ENCODE measurements at places on chromosomes 16 and 17.

- no peak for DNase-seq
These were observed 16.6 kb upstream of the TBX2 start for GRCh38 chr17:61382796-61383688.

- no peak for DNase-seq
These were observed 68.2 kb downstream of the CDK12 start for GRCh38 chr17:39529455-39529854.

DNA sequence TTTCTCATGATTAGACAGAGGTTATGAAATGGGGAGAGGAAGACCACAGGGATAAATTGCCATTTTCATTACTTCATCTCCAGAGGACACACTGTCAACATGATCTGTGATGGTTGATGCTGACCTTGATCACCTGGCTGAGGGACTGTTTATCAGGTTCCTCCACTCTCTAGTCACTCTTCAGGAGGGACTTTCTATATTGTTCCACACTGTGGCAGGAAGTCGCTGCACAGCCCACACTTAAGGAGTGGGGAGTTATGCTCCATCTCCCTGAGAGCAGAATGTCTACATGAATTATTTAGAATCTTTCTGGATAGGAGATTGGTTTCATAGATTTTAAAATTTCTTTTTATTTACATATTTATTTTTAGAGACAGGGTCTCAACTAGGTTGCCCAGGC is 46.7 kb downstream of the CYB5B start:
- DNase-seq, result no peak

GRCh38 chr17:31136319-31136718 is 41.5 kb downstream of the NF1 start:
- DNase-seq, result no peak

- DNase-seq, result no peak
These were observed 341.7 kb downstream of the C16orf95 start for GRCh38 chr16:86975445-86975844.

GRCh38 chr16:27234171-27234570 is 30.8 kb downstream of the KDM8 start:
- no peak for DNase-seq

DNA sequence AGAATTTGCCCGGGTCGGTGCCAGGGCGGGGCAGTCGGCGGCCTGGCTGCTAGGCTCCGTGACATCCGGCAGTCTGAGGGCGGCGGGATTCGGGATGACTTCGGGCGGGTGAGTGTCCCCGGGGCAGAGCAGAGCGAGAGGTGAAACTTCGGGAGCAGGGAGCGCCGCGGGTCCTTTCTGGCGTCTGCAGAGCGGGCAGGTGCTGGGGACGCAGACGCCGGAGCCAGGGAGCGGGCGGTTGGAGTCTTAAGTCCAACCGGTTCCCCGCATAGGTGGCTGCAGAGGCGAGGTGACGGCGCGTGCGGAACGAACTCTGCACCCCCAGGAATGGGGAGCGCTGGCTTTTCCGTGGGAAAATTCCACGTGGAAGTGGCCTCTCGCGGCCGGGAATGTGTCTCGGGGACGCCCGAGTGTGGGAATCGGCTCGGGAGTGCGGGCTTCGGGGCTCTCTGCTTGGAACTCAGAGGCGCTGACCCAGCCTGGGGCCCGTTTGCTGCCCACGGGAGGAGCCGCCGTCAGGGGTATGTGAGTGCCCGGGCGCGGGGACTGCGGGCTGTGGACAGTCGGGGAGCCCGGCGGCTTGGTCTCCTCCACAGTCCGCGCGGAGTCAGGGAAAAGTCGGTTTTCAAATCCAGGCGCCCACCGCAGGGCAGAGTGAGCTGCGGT is at the start of gene B4GALNT2:
B4GALNT2 (plus strand) TSS at position 71 of the 666 bp plus-strand sequence; CDS start at position 95, 24 bp downstream.
- peak; percentile 14 for DNase-seq

DNA sequence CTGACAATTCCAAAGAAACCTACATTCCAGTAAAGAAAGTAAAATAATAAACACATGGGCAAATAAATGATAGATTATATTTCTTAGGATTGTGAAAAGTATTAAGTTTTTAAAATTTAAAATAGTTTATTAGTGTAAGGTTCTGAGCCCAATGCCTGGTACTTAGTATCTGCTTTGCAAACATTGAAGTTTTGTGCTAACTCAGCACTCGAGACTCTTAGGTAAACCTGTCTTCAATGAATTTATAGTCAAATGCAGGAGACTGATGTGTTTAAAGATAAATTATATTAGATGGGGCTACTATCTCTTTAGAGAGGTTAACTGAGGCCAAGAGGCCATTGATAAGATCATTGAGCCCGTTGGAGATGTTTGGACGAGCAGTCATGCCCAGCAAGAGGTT is 138.3 kb upstream of the SALL1 start:
- DNase-seq, result no peak

GRCh38 chr16:82454152-82454551 is 172.6 kb upstream of the CDH13 start:
- no peak for DNase-seq

GRCh38 chr17:45098869-45099616 is 33.3 kb downstream of the PLCD3 start:
- DNase-seq, result peak; percentile 85

GRCh38 chr17:68298601-68299000 is 7.3 kb downstream of the ARSG start:
- DNase-seq, result peak; percentile 7

DNA sequence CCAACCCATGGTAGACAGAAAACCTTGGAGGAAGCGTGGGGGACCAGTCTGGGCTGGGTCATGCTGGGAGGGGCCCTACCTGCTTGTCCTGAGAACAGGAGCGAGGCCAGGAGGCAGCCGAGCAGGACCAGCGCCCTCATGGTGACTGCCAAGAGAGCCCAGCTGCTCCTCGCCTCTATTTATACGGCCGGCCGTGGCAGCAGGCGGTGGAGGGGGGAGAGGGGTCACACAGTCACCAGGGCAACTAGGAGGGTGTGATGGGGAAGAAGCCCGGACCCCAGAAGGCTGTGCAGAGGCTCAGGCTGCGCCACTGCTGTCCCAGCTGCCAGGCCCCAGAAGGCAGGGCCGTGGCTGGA is at the start of gene SRL:
SRL (minus strand) TSS at position 153 of the 356 bp plus-strand sequence; CDS start at position 140, 13 bp downstream.
- no peak for DNase-seq

- DNase-seq, result no peak
These were observed at the start of gene ARHGAP44 for GRCh38 chr17:12789481-12790248. Gene ARHGAP44, plus strand, starts transcription at chr17:12789498. Its CDS starts 341 bp downstream, at chr17:12789839.

DNA sequence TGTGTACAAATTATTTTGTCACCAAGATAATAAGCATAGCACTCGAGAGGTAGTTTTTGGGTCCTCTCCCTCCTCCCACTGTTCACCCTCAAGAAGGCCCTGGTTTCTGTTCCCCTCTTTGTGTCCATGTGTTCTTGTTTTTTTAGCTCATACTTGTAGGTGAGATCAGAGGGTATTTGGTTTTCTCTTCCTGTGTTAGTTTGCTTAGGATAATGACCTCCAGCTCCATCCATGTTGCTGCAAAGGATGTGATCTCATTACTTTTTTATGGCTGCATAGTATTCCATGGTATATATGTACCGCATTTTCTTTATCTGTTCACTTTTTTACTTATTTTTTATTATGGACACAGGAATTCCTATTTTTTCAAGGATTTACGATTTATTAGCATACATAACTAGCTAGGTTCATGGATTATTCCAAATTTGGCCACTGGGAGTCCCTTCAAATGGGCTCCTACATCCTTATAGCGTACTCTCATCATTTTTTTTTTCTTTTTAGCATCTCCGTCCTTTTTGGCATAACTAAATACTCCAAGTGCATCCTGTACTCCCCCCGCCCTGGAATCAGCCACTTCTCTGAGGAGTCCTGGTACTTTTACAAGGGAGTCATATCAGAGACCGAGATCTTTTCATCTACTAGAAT is 7.3 kb downstream of the TADA2A start:
- DNase-seq, result no peak
